Anterior cingulate cortex (tissue), 58 donors: ENCODE measurements at places on chromosomes 1 and 21.

DNA sequence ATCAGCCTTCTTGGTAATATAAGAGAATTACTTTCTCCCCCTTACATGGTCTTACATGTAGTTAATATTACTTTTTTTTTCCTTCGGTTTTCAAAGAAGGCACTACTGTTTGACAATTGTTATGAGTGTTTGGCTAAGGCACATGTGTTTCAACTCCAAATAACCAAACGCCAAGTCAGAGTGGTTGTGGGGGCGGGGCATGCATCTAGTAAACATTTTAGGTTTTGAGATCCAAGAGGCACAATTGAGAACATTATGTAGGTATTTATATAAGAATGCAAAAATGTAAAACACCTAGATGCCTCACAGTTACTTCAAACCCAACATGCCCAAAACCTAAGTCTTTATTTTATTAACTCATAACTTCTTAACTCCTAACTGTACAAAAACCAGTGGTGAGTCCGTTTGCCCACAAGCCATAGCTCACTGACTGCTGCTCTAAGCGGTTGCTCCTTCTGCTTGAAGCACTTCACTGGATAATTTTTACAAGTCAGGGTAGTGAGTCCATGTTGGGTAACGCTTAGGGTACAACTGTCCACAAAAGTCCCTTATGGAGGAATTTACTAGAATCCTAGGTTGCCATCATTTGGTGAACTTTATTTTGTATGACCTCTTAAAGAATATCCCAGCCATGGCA, 189.9 kb downstream of the HUNK start:
- no peak for DNase-seq

DNA sequence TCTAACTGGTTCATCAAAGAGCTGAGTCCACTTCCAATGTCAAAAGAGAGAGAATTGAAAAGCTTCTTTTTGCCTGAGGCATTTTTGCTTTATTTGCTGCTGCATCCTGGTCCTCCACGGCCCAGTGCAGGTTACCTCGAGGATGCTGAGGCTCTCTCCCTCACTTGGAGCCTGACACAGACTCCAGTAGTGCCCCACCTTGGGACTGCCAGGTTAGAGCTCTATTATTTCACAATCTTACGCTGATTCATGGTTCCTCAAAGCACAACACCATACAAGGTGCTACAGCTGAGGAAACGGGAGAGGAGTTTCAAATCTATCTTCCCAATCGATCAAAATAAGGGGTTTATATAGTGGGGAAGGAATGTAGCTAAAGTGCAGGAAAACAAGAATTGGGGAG, 13.6 kb upstream of the PLPPR4 start:
- no peak for DNase-seq

GRCh38 chr1:89069951-89070350, 4.9 kb upstream of the GBP1 start:
- DNase-seq: no peak

GRCh38 chr1:156445789-156446263, 54.7 kb downstream of the MEF2D start:
- peak; percentile 75 for DNase-seq

DNA sequence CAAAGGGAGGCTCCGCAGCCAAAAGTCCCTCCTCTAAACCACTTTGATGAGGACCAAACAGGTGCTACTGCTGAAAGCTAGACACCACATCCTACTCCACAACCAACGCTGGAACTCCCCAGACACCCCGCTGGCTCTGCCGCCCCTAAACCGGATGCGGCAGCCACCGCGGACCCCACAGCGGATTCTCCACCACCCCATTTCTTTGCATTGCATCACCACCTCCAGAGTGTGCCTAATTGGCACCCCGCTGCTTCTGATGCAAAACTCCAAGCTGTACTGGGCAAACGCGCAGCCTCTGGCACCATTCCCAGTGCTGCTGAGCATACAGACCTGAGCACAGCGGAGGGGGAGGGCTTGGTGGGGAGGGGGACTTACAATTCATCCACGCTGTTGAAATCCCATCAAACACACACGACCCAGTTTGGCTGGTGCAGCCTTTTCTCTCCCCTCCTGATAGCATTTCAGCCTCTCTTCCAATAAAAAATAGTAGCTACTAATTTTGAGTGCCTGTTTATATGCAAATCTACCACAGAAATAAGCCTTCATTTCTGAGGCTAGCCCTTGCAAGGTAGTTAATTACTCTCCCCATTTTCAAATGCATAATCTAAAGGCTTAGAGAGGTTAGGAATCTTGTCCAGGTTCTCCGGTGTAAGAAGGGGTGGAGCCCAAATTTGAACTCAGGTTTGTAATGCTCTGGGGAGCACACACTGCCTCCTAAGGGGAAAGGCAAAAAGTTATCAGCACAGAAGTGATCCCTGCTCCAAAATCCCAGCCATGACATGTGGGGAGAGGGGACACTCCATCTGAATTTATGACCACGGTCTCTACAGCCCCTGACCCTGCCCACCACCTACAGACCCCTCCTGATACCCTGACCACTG, 12.2 kb upstream of the RGS16 start:
- DNase-seq: peak; percentile 64

DNA sequence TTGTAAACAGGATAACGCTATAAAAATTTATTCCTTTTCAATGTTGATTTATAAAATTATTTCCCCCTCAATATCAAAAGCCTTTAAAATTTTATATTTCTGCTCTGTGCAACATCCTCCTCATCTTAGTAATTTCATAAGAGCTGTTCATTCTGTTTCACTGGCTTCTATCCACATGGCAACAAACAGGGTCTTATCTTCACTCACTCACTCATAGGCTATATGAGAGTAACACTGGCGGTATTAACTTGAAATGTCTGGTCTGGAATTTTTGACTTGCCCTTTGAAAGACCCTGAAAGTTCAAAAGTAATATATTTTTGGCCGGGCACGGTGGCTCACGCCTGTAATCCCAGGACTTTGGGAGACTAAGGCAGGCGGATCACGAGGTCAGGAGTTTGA, 77.4 kb upstream of the KRTAP11-1 start:
- DNase-seq: no peak

GRCh38 chr1:185533596-185533995, 200.6 kb upstream of the HMCN1 start:
- no peak for DNase-seq

GRCh38 chr1:55958498-55958897, 620.9 kb downstream of the PLPP3 start:
- no peak for DNase-seq

DNA sequence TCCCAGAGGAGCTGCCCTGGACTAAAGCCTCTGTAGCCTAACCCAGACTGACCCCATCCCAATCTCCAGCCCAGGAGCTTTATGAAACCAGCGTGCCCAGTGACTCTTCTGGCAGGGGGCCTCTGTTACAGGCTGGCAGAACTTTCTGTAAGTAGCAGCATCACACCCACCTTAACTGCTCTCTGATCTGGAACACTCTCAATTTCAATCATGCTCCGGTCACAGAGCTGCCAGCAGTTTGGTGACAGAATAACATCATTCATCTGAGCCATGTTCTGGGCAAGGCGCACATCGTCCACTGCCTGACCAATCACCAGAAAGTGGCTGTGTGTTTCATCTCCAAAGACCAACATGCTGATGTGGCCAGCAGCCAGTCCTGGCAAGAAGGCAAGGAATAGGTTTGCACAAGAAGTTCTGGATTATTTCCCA, 14.7 kb downstream of the ADCY10 start:
- no peak for DNase-seq

GRCh38 chr1:228045871-228046270, 36.6 kb upstream of the ARF1 start:
- DNase-seq: no peak
